ENCODE measurements at places on chromosomes 4 and X.

- DNase-seq: no peak
These were observed 265.9 kb downstream of the ADAMTS3 start for GRCh38 chr4:72302981-72303704.

DNA sequence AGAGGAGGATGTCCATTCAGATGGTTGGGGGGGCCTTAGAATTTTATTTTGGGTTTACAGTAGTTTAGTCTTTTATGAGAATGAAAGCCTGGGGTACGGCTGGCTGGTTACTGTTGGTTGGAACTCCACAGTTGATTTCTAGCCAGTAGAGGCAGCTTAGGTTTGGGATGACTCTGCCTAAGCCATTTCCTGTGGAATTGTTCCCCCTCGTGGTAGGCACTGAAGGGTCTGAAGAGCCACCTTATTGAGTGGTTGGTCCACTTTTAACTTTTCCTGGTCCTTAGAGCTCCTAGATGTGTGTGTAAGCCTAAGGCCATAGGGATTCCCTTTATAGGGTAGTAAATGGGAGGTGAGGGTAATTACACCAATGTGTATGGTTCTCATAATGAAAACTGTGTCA, 19.7 kb downstream of the SPIN3 start:
- no peak for DNase-seq

DNA sequence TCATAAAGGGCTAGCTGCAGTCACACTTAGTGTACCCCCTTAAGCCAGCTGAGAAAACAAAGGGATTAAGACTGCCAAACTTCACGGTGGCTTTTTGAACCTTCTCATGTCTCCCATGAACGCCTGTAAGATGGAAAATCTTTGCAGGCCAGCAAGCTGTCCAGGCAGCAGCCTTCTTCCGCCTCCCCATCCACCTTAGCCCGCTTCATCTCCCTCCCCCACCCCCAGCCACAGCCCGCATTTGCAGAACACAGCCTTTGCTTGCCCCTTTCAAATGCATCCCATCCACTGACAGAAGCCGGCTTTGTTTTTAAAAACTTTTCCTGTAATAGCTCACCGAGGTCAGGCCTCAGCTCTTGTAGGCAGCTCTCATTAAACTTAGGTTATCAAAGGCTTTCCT, 113.8 kb upstream of the FAM9B start:
- no peak for DNase-seq

GRCh38 chrX:3509934-3510333, 163.5 kb upstream of the MXRA5 start:
- DNase-seq: no peak

- DNase-seq: no peak
These were observed 391 bp downstream of the UBL4A start for GRCh38 chrX:154486052-154486395.

DNA sequence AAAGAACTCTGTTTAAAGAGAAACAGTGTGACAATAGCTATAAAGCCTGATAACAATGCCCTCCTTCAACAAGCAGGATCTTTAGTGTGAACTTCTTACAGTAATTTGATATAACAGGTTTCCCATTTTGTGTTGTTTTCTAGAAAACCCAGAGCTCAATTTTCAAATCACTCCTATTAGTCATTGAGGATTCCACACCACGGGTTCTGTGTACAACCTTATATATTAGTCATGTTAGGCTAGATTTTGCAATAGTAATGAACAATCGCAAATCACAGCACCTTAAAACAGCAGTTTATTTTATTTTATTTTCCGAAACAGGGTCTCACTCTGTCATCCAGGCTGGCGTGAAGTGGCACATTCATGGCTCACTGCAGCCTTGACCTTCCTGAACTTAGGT, 1020.9 kb upstream of the INTU start:
- DNase-seq: no peak

DNA sequence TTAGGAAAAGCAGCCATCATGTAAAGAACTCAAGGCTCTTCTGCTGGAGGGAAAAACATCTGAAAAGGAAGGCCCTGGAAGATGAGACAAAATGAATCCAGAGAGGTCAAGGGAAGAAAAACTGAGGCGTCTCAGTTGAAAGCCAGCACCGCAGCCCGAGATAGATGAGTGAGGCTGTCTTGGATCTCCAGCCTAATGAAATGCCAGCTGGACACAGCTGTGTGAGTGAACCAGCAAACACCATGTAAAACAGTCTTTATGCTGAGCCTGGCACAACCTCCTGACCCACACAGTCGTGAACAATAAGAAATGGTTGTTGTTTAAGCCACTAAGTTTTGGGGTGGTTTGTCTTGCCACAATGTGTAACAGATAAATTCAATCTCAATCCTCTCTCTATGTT, 48.6 kb upstream of the RASL11B start:
- DNase-seq: no peak

DNA sequence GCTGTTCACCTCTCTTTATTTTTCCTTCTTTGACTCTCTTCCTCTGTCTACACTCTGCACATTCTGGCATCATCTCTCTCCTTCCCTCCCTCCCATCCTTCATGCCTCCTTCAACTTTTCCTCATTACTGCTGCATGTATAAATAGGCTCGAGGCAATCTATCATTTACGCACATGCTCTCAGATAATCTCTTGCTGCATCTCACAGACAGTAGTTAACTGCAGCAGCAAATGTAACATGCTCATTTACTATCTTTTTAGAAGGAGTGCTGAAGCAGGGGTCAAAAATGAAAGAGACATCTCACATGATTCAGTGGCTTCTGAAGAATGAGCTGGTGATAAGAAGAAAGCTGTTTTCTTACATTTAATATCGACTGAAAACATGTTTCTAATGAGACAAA, 127.7 kb downstream of the RASL11B start:
- no peak for DNase-seq

DNA sequence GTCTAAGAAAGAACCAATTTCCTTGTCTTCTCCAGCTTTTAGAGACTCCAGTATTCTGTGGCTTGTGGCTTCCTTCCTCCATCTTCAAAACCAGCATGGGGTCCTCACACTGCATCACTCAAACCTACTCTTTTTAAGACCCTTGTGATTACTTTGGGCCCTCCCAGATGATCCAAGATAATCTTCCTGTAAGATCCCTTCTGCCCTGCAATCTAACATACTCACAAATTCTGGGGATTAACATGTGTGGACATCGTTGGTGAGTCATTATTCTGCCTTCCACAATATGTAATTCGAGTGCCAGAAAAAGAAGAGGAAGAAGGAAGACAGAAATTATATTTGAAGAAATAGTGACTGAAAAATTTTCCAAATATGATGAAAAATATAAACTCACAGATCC, 47.9 kb downstream of the BEND4 start:
- no peak for DNase-seq

DNA sequence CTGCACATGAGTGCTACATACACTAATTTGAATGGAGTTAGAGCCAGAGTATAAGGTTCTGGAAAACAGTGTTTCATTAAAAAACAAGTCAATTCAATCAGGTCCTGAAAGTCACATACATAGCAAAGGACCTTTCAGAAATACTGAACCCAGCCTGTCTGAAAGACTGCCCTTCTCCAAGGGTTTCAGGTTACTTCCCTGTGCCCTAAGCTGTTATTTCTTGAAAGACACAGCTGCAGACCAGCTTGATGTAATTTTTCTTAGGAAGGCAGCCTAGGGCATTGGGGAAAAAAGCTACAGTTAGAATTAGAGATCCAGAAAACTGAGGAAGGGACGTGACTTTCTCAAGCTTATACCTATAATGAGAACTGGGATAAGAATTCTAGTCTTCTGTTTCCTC, 155.9 kb upstream of the MAOA start:
- no peak for DNase-seq

DNA sequence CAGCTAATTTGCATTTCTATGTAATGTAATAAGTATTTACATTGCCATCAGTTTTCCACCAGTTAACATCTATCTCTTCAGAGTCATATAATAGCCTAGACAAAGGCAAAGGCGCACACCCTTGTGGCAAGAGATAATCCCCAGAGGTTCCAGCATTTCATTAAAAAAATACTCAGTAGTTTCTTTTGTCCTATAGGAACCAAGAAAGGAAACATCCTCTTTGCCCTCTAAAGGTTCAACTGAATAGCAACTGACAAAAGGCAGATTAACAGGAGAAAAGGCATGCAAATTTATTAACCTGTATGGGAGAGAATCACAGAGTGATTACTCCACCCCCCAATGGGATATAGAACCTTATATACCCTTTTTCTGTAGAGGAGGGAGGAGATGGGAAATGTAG, 48.4 kb downstream of the MAGEB17 start:
- DNase-seq: no peak

DNA sequence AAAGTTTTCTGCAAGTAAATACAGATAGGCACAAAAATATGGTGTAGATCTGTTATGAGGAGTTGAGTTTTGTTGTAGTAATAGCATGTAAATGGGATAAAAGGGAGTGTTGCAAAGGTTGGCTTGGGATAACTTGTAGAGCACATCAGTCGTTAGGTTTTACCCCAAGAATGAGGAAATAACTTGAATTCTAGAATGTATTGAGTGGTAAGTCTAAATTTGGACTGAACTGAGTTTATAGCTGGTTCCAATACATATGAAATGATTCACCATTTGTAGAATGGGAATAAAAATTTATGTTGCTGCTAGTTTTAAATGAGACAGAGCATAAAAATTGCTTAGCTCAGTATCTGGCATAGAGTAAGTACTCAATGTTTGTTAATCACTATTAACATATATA, 719.2 kb downstream of the FSTL5 start:
- DNase-seq: no peak

DNA sequence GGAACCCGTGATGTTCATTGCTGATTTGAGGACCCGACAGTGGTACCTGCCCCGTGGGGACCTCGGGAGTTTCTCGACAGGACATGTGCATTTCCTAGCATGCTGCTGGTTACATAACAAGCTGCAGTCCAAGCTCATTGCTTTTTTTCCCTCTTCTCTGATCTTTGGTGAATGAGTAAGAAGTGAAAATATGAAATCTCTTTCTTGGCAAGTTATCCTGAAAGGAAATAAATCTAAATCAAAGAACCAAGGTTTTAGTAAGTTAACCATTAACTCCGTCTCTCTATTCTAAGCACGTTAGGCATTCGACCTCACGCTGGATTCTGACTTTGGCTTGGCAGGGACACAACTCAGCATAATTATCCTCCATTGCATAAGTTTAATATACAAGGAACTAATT, 86.6 kb downstream of the STK32B start:
- no peak for DNase-seq

DNA sequence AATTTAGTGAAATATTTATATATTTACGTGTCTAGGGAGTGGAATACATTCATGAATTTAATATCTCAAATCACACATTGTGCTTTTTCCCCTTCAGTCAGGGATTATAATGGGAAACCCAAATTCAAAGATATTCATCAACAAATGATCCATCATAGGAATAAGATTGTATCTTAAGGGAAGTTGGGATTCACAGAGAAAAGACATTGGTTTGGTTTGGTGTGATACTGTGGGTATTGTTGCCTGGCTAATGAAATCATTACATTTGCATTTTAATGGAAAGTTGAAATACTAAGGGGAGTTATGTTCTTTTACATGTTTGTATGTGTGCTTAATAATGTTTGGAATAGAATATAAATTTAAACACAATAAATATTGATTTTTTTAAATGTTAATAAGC, 1.7 kb downstream of the TET2 start:
- no peak for DNase-seq

DNA sequence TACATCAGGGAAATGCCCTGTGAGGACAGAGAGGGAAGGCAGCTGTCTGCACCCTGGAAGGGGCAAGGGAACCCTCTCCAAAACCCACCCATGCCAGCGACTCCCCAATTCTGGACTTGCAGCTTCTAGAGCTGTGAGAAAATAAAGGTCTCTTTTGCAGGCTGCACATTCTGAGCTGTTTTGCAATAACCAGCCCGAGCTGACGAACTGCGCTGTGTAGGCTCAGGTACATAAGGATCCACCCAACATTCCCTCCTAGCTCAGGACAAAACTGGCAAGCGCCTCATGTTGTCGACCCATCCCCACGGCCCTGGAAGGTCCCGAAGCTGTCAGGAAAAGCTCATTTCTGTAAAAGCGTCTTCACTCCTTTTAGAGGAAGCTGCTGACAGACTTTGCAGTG, 271.8 kb downstream of the CRLF2 start:
- DNase-seq: no peak

- no peak for DNase-seq
These were observed 26.6 kb downstream of the PPM1K start for GRCh38 chr4:88257726-88258125.

GRCh38 chrX:24025741-24026403, 1.1 kb downstream of the KLHL15 start:
- no peak for DNase-seq

DNA sequence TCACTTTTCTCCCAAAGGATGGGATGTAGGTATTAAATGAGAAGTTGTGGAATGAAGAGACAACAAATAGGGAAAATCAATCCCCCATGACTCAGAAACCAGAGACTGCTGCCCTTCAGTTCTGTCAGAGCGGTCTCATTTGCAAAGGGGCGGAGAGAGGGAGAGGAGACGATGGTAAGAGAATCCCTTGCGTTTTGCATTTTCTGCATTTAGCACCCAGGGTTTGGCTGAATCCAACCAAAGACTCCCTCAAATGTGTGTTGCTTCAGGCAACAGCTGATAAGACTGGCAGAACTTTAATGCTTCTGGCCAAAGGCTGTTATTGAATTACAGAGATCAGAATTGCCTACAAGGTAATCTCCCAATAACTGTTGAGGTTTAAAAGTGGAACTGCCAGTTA, 230.2 kb downstream of the EVC2 start:
- no peak for DNase-seq

DNA sequence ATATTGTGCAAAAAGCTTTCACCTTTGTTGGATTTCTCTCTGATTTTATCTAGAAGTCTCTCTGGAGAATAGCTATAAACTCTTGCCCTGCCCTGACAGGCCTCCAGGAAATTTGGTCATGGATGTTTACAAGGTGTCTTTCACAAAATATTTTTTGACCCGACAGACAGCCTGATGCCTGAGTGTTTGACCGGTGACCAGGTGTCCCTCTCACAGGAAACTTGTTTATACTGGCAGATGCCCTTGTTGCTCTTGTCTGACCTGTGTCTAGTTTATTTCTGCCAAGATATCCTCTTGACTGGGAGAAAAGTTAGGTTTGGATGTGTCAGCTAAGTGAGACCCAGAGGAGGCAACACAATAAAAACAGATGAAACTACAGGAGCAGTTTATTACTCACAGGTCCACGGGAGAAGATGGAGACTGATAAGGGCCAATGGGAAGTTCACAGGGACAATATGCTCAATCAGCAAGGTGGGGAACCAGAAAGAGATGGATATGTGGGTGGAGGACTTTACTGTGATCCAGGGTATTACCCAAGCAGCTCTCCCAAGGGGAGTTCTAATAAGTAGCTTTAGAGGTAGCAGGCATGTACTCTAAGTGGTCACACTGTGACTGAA, 243.3 kb downstream of the ARAP2 start:
- DNase-seq: no peak

DNA sequence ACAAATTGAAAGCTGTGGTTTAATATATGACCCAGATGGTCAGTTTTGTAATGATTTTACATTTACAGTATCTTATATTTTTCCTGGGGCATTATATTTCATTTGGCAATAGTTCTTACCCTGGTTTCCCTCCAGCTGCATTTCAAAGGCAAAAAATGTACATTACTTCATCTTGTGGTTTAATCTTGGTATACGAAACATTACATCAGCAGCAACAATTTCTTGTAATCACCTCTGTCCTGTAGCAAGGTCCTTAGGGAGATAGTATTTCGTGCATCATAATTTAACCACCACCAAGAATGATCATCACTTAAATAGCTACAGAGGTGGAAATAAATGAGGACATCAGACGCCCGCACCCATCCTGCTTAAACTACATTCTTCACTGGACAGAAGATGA, 48.8 kb downstream of the HS6ST2 start:
- DNase-seq: no peak

GRCh38 chr4:168924667-168925066, 85.4 kb downstream of the CBR4 start:
- no peak for DNase-seq
